ENCODE measurements at places on chromosomes 7 and 10. TPM values are rescaled to one million over a fixed set of nuclear protein-coding genes. Genes with fewer than 3 reads are reported as not detected.

Gene RNF148
- 0.74 TPM for total RNA-seq

Gene FAM237B
- not detected for total RNA-seq

Gene NUDT13
- 0.90 TPM for total RNA-seq

GRCh38 chr10:60950300-60950699 is 6.3 kb upstream of the RHOBTB1 start:
- DNase-seq = no peak

GRCh38 chr10:110822712-110823311 is 48.9 kb upstream of the PDCD4 start:
- DNase-seq = no peak

GRCh38 chr10:110651044-110651958 is 7.2 kb downstream of the RBM20 start:
- no peak for DNase-seq

DNA sequence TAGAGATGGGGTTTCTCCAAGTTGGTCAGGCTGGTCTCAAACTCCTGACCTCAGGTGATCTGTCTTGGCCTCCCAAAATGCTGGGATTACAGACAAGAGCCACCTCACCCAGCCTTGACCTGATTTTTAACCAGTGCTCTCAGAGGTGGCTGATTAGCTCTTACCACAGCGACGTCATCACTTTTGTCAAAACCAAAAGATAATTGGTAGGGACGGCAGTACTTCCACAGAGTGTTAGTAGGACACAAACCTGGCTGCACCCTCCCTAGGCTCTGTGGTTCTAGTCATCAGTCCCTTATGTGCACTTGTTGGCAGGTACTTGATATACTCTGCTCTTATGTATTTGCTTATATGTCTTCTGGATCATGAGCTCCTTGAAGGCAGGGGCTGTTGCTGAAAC is 74.0 kb downstream of the GPR141 start:
- no peak for DNase-seq

DNA sequence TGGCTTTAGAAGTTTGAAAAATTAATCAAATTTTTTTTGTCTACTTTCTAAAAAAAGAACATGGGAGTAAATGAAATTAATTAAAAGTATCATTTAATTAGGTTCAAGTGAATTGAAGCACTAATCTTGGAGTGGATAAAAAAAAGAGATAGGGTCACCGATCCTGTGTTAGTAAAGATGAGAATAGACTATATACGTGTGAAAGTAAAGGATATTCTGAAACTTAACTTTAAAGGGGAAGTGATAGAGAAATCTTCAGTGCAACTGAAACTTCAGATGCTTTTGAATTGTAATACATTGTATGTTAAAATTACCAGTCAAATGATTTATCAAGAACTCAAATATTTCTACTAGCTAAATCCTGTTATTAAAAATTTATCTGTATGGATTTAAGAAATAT is 4.8 kb downstream of the NHLRC2 start:
- DNase-seq = no peak

DNA sequence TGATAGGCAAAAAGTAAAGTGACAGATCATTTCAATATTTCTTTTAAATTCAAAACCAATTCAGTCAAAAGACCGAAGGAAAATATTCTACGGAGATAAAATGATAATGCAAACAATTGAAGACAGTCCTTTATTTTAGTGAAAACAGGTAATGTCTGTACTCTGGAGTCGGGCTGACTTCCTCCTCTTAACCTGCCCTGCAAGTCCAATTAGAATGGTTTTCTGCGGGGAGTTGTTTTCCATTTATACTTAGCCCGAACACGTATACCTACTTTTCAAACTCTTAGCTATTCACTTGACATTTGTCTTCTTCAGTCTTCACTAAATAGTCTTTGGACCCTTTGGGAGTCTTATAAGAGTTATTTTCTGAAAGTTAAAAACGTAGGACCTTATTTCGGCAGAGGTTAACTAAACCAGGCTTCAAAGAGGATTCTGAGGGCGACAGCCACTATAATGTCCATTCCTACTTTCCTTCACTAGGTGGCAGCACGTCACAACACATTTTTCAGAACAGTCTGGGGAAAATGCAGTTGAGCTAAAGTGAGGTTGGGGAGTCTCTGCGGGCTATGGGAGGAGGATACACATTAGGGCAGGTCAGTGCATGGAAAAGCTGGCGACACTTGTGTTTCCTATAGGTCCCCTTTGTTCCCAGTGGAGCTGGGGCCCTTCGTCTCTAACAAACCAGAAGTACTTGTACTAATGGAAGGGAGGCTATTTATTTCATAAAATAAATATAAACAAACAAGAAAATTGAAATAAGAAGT is 472.0 kb downstream of the KCNMA1 start:
- DNase-seq = no peak

GRCh38 chr7:120587243-120587642 is 270.7 kb downstream of the TSPAN12 start:
- no peak for DNase-seq

DNA sequence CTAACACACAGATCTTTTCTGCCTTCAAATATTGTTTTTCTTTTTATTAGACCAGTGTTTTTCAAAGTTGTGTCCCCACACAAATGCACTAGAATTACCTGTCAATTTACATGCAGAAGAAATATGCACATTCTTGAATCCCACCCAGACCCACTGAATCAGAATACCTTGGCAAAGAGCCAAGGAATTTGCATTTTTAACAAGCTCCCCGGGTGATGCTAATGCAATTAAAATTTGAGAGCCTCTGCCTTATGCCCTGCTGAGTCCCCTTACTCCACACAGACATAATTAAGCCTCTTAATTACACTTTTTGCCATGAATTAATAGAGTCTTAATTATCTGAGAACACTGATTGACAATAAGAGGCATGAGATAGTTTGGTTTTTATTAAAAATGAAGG is 201.2 kb upstream of the GRB10 start:
- no peak for DNase-seq

DNA sequence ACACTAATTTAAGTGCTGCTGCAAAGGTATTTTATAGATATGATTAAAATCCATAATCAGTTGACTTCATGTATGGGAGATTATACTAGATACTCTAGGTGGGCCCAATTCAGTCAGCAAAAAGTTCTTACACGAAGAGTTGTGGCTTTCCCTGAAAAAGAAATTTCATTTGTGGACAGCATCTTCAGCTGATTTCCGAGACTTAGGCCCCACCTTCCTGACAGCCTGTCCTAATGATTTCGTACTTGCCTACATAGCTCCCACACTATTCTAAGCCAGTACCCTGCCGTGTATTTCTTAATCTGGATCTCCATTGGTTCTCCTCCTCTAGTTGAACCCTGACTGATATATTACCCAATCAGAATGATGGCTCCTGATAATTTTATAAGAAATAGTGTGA is 297.9 kb downstream of the EXOC4 start:
- DNase-seq = no peak

- DNase-seq = no peak
Measured at GRCh38 chr10:11910102-11910501, 86.9 kb downstream of the PROSER2 start.

DNA sequence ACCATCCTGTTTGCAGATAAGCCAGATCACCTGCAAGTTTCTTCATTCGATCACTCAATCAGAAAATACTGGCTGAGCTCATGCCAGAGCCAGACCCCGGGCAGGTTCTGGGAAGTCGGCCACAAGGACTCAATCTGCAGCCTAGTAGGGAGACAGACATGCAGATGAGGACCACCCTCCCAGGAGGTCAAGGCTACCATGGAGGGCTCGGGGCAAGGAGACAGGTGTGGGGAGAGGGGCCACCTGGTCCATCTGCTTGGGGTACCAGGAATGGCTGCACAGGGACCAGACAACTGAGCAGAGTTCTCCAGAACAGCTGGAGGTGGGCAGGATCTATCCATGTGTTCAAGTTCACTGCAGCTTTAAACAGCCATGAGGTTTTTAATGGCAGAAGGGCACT is 16.8 kb upstream of the CPXM2 start:
- DNase-seq = no peak

- no peak for DNase-seq
Measured at GRCh38 chr10:126586128-126586527, 84.4 kb downstream of the C10orf90 start.
